A549 treated with ZK216348 at 1 μM for 4 hours (cell line): ENCODE measurements at places on chromosomes 5 and 9. TPM values are rescaled to one million over a fixed set of nuclear protein-coding genes. Genes with fewer than 3 reads are reported as not detected.

Gene MSX2
- 3.0 to 5.7 TPM (median 5.4 TPM) in 5 replicates for total RNA-seq

Gene IL3
- total RNA-seq = not detected in 5 replicates

Gene ADAM19
- 10.0 to 14.6 TPM (median 13.7 TPM) in 5 replicates for total RNA-seq

Gene CCNJL
- total RNA-seq = 10.5 to 14.3 TPM (median 13.6 TPM) in 5 replicates

Gene ANKRD34B
- total RNA-seq = 0.06 to 0.31 TPM (median 0.25 TPM) in 4 of 5 replicates, not detected in the other

Gene LRRC19
- not detected in 5 replicates for total RNA-seq

Gene LSM11
- 2.0 to 3.5 TPM (median 3.3 TPM) in 5 replicates for total RNA-seq
